Stimulated activated CD4-positive, alpha-beta T cell treated with anti-CD3 and anti-CD28 coated beads, TNF-alpha, amount 100 ng/mL, for 1 hour (primary cell): ENCODE measurements at places on chromosomes 5 and 9.

GRCh38 chr9:100803956-100804355 is 224.6 kb upstream of the PLPPR1 start:
- DNase-seq, result no peak

GRCh38 chr9:106966481-106966880 is 103.5 kb downstream of the ZNF462 start:
- no peak for DNase-seq

- DNase-seq, result no peak
These were observed 634.2 kb downstream of the BNC2 start for GRCh38 chr9:16236311-16236710.

DNA sequence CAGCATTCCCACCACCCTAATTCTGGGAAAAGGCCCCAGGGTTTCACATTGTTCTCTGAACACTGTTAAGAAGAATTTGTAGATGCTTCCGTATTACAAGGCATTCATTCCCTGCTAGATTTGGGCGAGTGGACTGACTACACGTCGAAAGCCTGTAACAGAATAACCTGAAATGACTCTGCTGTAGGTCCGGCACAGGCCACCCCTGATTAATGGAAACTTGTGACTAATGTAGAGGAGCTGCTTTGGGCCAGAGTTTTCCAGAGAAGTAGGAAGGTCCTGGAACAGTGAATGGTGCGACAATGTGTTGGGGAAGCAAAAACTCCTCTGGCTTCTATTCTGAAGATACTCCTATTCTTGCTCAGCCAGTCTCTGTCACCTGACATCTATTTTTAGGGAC is 87.6 kb downstream of the NR3C1 start:
- DNase-seq, result no peak

DNA sequence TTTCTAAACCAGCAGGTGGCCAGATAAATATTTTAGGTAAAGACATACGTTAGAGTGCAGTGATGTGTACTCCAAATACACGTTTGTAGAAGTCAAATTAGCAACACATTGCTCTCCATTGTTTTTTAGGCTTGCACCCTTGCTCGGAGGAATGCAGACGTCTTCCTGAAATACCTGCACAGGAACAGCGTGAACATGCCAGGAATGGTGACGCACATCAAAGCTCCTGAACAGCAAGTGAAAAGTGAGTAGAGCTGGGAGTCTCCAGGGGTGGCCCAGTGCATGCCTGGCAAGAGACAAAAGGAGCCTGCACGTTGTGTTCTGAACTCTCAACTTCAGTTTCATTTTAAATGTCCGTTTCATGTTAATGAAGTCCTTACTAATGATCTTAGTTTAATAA is 207.5 kb upstream of the OTULINL start:
- no peak for DNase-seq

DNA sequence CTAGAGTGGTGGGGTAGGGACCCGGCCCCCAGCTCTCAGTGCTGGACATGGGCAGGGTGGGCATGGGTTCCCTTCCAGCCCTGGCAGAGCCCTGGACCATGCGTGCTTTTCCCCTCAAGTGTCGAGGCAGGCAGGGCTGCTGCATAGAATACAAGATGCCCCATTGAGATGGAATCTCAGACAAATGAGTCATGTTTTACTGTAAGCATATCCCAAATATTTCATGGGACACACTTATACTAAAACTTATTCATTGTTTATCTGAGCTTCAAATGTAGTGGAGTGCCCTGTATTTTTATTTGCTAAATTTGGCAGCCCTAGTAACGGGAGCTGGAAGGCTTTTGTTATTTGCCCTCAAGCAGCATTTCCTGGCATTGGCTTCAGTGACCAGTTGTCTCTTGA is 3.2 kb upstream of the RNU6ATAC start:
- no peak for DNase-seq

DNA sequence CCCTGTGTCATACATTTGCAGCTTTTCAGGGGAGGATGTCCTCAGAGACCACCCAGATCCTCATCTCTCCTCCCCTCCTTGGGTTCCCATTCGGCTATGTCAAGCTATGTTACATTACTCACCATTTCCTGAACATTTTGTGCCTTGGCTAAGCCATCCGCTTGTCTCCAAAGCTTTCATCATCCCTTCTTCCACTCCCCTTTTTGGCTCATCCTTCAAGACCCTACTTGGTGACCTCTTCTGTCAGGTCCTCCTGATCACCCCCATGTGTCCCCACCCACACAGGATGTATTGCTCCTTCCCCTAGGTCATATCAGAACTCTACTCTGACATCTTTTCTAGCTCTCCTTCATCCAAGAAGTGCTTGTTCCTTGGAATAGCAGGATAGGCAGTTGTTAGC is 81.8 kb downstream of the BOD1 start:
- no peak for DNase-seq

GRCh38 chr5:78287833-78288232 is 6.7 kb downstream of the AP3B1 start:
- no peak for DNase-seq

- no peak for DNase-seq
These were observed 20.4 kb downstream of the FBXO10 start for GRCh38 chr9:37555786-37556185.

GRCh38 chr5:76069061-76069735 is 14.0 kb upstream of the SV2C start:
- DNase-seq, result no peak

GRCh38 chr5:18497089-18497488 is 862.8 kb downstream of the TAF11L14 start:
- no peak for DNase-seq

- DNase-seq, result no peak
These were observed 147.6 kb downstream of the AUH start for GRCh38 chr9:91214086-91214485.

DNA sequence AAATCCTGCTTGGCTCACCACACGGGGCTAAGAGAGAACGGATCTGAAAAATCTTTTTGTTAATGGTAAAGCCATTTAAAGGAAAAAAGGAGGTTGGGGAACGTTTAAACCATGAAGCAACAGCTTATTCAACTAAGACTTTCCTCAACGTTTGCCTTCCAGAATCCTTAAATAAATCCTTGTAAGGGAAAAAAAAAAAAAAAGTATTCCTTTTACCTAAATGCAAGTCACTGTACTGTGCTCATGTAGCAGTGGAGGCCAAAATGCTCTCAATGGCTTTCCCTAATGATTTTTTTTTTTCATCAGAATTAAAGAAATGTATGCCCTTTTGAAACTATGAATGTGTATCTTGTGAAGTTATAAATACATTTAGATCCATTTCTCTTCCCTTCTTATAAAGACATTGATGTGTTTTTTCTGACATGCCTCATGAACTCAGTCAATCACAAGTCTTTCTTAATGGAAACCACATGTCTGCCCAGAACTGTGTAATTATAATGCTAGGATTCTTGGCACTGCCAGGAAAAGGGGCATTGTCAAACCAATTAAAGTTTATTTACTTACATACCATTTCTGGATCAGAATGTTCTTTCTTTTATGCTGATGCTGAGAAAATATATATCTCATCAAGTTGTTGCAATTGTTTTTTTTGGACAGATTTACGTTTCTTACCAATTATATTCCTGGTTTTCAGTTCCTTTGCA is 107.5 kb downstream of the EBF1 start:
- DNase-seq, result no peak

DNA sequence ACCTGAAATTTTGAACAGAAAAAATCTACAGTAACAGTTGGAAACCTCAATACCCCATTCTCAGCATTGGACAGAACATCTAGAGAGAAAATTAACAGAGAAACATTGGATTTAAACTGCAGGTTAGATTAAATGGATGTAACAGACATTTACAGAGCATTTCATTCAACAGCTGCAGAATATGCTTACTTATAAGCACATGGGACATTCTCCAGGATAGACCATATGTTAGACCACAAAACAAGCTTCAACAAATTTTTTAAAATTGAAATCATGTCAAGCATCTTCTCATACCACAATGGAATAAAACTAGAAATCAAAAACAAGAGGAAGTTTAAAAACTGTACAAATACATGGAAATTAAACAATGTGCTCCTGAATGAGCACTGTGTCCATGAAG is 316.3 kb downstream of the FAM170A start:
- DNase-seq, result no peak

DNA sequence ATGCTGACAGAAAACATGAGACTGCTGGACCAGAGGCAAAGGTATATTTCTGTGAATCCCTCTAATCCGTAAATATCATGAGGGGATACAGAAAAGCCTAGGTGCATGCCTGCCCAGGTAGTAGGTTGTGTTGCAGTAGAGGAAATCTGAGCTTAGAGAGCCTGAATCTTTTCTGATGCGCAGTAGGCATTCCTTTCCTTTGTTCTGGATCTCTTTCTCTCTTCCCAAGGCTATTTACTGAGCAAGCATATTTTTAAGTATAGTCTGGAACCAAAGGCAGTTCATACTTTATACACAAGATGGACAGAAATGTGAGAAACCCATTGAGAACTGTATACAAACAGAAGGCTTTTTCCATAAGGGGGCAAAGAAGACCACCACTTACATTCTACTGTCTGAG is 359.3 kb downstream of the TMEM161B start:
- no peak for DNase-seq

DNA sequence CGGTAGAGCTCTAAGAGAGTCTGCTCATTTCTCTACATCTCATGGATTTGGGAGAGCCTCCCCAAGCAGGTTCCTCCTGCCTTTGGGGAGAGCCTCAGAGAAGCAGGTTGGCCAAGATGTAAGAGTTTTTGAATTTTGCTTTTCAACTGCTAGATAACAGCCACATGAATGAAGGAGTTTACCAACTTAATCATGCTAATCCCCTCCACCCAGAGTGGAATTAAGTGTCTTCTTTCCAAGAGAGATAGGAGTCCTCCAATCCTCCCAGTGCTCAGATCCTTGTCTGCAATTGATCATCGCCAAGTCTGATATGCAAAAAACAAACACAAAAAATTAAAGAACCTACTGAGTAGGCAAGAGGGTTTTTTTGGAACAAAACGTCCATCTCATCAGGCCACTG is 99.4 kb upstream of the MAP3K1 start:
- no peak for DNase-seq

DNA sequence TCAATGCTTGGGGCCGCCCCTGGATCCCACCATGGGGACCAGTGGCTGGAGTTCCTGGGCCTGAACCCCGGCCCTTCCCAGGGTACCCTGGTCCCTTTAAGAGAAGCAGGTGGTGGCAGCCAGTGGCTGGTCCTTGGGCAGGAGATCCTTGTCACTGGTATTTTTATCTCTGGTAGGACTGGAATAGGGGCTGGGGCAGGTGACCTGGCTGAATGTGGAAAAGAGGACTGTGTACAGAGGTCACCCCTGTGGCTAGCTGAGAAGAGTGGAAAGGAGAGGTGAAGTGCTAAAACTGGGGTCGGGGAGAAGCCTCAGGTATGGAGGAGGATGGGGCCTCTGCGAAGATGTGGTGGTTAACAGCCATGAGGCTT is 7.0 kb downstream of the CRAT start:
- DNase-seq, result no peak

- no peak for DNase-seq
These were observed 399.9 kb upstream of the ADAMTSL1 start for GRCh38 chr9:18074041-18074440.
